ENCODE measurements at places on chromosomes 5 and 9. TPM values are rescaled to one million over a fixed set of nuclear protein-coding genes. Genes with fewer than 3 reads are reported as not detected.

DNA sequence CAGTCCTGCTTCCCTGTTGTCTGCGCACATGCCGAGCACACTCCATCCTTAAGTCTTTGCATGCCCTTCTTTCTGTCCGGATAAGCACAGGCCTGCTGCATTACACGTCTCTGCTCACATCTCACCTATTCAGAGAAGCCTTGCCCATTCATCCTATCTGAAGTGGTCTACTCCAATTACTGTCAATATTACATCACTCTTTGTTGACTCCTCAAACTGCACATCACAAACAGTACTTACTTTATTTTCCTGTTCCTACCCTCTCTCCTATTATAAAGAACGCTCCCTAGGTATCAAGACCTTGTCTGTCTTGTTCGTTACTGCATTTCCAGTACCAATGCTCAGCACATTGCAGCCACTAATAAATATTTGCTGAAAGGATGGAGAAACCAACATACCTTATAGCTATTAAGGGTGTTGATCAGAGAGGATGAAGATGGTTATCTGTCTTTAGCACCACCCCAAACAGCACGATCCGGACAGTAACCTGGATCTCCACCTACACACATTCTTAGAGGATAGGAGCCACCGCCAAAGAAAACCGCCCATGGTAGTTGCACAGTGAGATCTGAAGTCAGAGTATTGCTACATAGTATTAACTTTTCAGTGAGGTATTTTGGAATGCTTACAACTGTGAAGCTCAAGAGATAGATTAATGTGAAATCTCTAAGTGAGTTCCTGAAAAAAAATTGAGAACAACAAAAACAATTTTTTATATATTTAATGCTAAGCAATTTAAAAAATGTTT lies 1.6 kb upstream of the PRRC1 start:
- no peak for DNase-seq

GRCh38 chr5:27191786-27192510 lies 153.6 kb upstream of the CDH9 start:
- no peak for DNase-seq

- no peak for DNase-seq
These were observed 111.0 kb downstream of the DMAC1 start for GRCh38 chr9:7688626-7689025.

DNA sequence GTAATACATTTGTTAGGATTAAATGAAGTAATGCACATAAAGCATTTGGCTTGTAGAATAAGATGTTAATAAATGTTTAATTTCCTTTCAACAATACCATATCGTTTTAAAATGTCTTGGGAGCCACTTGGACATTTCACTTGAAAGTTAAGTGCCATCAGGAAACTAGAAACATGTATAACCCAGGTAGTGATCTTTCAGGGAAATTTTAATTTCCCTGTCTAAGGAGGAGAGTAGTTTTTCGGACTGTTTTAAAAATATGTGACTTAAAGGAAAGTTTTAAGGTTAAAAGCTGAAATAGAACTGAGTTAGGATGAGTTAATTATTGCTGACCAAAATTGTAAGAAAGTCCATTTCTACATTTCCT lies 18.0 kb downstream of the CDC42SE2 start:
- DNase-seq: no peak

- DNase-seq: no peak
These were observed 48.8 kb downstream of the NTNG2 start for GRCh38 chr9:132210472-132211145.

GRCh38 chr9:81634915-81635516 lies 54.3 kb downstream of the TLE1 start:
- DNase-seq: peak; percentile 77

- DNase-seq: no peak
These were observed 212.8 kb downstream of the PIK3R1 start for GRCh38 chr5:68428231-68428811.

- no peak for DNase-seq
These were observed 146.6 kb downstream of the EFNA5 start for GRCh38 chr5:107524111-107524510.

DNA sequence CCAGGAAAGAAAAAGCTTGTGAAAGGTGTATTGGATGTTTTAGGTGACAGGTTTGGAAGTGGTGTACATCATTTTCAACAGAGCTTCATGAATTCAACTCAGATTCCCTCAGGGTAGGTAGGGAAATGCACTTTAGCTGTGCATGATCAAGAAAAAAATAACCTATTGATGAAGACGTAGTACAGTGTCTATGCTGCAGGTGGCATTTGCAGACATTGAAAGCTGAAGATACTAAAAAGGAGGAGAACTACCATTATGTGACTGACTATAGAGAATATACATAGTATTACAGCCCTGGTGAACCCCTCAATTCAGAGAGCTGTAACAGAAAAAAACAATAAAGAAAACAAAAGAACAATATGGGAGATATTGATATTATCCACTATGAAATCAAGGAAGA lies 2344.7 kb upstream of the ACO1 start:
- no peak for DNase-seq

DNA sequence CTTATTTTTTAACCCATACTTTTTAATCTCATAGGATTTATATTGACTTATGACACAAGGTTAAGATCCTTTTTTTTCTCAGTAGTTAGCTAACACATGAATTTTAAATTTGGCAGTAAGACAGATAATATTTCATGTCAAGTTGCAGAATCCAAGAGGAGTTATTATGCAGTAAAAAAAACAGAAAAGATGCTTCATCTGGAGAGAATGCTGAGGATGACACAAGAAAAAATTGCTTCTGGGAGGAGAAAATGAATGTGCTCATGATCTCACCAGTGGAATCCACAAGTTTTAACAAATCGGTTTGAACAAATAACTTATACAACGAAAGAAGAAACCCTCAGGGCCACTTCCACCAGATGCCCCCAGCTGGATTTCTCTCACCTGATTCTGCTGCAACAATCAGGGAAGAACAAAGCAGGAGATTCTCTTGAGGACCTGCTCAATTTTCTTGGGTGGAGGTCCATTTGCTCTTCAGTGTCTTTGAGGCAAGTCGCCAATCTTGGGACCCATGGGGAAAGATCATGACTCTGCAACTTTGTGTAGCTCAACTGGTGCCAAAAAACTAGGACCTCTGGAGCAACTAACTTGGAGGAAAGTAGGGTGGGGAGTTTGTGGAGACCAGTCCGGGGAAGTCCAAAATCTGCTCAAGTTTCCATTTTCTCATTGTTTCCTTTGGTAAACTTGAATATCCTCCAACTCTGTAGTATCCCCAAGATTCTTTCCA lies 50.5 kb upstream of the TNFSF15 start:
- no peak for DNase-seq

DNA sequence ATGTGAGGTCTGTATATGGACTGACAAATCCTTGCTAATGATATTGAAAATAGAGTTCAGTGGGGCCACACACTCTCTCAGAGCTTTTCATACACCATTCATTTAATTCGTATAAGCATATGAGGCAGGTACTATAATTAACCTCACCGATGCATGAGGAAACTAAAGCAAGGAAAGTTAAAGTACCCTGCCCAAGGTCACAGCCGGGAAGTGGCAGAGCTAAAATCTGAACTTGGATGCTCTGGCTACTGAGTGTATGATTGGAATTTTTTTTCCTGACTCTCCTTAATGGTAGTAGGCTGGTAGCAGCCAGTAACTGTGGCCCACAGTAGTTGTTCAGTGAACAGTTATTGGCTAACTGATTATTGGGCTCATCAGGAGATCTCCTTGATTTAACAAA lies 135.3 kb downstream of the NUDT12 start:
- no peak for DNase-seq

DNA sequence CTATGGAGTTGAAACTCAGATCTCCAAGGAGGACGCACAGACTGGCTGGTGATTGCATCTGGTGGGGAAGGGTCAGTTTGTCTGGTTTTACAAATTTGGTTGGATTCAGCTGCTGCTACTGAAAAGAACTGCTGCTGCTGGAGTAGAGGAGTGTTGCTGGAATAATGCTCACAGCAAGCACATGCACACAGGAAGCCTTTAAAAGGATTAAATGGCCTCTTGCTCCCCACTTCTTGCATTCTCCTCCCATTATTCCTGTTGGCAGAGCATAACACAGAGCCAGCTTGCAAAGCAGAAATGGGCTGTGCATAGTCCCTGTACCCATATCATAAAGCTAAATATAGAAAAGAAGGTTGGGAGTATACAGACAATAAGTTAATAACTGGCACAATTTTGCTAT lies 16.6 kb downstream of the ZNF474 start:
- no peak for DNase-seq

- DNase-seq: no peak
These were observed 61.3 kb downstream of the S1PR3 start for GRCh38 chr9:89052470-89053097.

DNA sequence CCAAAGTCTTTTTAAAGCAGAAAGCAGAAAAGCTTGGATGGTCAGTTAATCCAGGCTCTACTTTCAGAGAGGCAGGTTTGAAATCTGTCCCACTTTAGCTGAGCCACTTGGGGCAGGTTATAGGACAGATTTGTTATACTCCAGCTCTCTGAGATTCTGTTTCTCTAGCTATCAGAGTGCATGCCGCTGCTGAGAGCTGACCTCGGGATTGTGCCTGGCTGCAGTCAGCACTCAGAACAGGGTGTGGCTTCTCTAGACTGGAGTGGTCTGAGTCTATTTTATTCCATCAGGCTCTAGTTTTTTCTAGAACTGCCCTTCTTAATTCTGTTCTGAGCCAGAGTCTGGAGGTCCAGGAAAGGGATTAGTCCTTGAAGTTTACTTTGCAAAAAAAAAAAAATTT lies 67.7 kb downstream of the NDFIP1 start:
- DNase-seq: peak; percentile 63

- no peak for DNase-seq
These were observed 28.1 kb downstream of the FRMPD1 start for GRCh38 chr9:37678789-37679273.

DNA sequence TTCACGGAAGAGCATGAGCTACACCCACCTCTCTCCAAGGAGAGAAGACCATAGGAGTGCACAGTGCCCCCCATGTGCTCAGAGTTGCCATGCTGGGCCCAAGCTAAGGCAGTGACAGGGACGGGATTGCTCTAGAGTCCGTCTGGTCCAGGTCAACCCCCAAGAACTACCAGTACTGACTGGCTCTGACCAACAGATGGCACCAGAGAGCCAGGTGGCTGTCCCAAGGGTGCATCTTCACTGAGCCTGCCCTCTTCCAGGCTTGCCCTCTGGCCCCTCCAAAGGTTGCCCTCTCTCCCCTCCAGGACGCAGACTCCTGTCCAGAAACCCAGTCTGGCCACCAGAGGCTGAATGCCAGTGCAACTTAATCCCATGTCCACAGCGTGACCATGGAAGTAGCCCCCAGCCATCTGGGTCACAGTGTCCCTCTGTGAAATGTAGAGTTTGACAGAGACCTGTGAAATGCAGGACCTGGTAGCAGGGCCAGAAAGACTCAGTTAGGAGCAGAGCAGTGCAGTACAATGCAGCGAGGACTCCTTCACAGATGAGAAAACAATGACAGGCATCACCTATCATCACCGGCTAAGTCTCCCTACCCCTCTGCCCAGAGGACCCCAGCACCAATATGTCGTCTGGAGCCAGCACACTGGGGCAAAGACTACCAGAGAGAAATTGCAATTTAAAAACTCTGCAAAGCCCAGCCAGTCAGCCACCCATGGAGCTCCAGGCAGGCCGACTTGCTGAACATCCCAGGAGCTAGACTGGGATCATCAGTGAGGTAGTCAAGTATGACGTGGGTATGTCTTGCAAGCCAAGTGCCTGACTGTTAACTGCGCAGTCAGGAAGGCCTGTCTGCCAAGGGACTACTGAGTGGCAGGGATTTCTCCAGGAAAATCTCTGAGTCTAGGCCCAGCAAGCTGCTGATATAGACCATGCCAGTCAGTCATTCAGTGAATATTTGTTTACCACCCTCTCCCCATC lies 7.7 kb upstream of the SKP1 start:
- DNase-seq: peak; percentile 78

- DNase-seq: peak; percentile 76
These were observed 16.2 kb downstream of the TRIM7 start for GRCh38 chr5:181188700-181189362.

ANKRD31 gene
- polyA plus RNA-seq: 0.22 TPM

CACNA1B gene
- polyA plus RNA-seq: 0.91 TPM
